Fibroblast of skin of scalp (primary cell): ENCODE measurements at places on chromosomes 12 and 14.

- no peak for DNase-seq
Measured at GRCh38 chr14:75254901-75255584, 23.6 kb upstream of the FOS start.

DNA sequence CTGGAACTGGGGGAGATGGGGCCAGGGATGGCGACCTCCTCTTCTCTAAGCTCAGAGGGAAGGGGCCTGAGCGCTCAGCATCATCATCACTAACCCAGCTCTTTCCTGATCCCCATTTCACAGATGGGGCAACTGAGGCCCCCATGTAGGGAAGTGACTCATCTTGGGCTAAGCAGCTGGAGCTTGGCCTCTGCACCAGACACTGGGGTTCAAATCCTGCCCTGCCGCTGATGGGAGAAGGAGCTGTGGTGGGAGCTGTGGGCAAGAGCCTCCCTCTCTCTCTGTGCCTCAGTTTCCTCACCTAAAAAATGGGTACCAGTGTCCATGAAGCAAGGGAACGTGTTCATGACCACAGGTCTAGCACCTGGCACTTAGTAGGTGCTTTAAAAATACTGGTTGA, 2.6 kb upstream of the TRPV4 start:
- DNase-seq: no peak

DNA sequence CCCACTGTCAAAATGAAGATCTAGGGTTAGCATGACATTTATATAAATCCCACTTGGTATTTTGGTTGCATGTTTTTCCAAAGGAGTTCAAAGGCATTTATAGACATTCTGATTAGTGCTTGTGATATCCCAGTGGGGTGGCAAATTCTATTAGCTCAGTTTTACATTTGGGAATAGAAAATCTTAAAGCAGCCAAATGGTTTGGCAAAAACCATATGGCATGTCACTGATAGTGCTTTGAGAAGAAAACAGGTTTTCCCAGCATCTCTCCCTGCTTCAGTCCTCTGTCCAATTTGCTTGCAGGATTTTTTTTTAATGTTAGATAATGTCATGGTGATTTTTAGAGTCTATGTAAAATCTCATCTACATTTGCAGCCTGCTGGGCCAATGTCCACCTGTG, 225.1 kb upstream of the DIO3 start:
- DNase-seq: no peak

DNA sequence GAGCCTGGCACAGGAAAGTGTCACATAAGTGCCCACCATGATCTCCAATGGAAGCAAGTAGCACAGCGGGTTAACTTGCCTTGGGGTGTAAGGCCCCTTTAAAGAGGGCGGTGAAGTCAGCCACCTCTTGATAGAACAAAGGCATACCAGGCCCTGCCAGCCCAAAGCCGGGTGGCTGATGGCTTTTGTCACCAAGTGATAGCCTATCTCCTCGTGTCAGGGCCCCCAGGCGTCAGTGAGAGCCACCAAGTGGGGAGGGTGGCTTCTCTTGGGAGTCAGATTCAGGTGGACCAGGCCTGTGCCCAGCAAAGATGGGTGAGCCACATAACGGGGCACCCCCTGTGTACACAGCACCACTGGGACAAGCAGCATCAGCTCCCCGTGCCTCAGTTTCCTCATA, 8.3 kb upstream of the MYL2 start:
- DNase-seq: no peak

DNA sequence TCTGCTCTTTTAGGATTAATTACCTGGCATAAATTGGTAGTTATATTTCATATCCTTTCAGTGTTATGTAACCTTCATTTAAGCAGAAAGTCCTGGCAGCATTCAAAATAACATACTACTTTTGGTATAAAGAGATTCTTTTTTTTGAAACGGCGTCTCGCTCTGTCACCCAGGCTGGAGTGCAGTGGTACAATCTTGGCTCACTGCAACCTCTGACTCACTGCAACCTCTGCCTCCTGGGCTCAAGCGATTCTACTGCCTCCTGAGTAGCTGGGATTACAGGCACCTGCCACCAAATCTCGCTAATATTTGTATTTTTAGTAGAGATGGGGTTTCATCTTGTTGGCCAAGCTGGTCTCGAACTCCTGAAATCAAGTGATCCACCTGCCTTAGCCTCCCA, 9.2 kb downstream of the KTN1 start:
- no peak for DNase-seq

DNA sequence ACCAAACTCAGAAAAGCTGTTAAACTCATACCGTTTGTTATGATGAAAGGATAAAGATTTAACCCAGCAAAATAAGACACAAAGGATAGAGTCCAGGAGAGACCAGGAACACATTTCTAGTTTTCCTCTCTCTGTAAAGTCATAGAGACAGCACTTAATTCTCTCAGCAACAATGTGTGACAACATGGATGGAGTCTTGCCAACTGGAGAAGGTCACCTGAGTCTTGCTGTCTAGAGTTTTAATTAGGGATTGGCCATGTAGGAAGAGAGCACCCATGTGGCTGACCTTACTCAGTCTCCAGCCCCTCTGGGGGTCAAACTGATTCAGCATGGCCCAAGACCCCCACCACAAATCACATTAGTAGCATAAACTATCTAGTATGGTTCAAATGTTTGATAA, 151.0 kb upstream of the ATF7IP start:
- no peak for DNase-seq

- no peak for DNase-seq
Measured at GRCh38 chr14:105858676-105859025, 332.3 kb downstream of the TMEM121 start.

DNA sequence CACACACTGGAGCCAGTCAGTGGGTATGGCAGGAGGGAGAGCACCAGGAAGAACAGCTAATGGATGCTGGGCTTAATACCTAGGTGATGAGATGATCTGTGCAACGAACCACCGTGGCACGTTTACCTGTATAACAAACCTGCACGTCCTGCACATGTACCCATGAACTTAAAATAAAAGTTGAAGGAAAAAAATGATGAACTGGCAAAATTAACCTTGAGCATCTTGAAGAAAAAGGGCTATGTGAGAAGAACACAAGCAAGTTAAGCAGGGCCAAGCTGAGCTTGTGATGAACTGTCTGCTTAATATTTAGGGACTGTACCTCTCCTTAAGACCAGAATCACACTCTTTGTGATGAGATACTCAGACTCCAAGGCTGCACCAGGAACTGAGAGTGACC, 70.0 kb downstream of the TTC6 start:
- no peak for DNase-seq

- DNase-seq: no peak
Measured at GRCh38 chr14:68139431-68140075, 320.0 kb downstream of the RAD51B start.

GRCh38 chr14:52663850-52664249, 31.5 kb downstream of the ERO1A start:
- DNase-seq: no peak

GRCh38 chr12:64716371-64716770, 42.8 kb downstream of the GNS start:
- no peak for DNase-seq

- DNase-seq: no peak
Measured at GRCh38 chr12:53603196-53603595, 23.0 kb downstream of the ATF7 start.

GRCh38 chr14:56715938-56716337, 94.3 kb downstream of the OTX2 start:
- no peak for DNase-seq

GRCh38 chr14:76546426-76547221, 170.7 kb downstream of the ESRRB start:
- peak; percentile 7 for DNase-seq

DNA sequence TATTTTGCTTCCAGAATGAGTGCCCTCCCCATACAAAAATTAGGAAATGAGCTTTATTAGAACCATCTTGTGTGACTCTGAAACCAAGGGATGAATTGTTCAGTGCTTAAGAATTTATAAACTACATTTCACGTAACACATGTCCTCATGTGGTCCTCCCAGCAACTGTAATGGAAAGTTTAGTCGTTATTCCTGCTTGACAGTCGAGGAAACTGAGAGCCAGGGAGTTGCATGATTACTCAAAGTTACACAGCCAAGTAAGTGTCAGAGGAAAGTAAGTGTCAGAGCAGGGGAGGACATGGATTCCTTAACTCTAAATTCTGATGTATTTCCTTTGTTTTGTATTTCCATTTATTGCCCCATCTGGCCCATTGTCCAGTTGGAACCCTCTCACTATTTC, 453.9 kb downstream of the FUT8 start:
- peak; percentile 30 for DNase-seq

DNA sequence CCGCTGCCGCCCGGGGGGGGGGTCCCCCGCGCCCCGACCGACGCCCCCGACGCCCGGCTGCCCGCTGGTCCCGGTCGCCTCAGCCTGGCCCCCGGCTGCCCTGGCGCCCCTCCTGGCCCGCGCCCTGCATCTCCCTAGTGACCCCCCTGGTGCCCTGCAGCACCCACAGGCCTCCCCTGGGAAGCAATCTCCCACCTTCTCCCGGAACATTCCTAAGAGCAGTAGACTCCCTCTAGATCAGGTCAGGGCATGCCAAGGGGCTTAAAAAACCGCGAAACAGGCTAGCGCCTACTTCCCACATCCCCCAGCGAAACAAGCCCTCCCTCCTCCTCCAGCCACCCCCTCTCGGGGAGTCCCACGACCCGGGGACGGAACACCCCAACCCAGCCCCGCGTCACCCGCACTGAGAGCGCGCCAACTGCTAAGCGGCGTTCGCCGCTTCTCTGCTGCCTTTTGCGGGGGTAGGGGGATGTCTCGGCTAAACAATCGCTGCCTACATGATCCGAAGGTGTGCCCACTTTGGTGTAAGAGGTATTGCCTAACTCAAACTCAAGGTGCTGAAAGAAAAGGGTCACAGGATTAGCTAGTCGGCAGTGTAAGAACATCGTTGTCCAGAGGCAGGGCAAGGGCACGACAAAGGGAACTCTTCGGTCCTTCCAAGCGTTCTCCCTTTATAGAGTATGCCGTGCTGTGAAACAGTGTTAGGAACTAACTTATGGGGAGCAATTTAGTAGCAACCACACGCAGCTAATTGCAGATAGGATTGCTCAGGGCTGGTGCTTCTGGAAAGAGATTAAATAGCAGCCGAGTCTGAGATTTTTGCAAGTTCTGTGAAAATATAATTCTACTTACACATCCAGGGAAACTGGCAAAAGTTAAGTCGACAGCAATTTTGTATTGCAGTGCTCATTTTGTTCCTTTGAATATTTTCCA, 619 bp upstream of the NTN4 start:
- DNase-seq: peak; percentile 65

DNA sequence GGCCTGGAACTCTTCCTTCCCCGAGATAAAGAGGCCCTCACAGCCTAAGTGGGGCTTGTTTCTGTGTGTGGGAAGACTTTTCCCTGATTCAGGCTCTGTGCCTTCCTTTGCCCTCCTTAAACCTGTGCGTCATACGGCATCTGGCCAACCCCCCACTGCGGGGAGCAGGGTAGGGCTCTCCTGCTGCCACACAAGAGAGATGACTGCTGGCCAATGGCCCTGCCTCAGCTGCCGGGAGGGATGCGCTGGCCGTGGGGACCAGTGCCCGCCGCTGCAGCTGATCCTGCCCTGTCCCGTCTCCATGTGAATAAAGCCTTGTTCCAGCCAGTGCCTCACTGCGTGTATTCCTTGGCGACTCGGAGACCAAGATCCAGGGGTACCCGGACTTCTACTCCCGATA, 42.5 kb upstream of the BEGAIN start:
- no peak for DNase-seq

- DNase-seq: peak; percentile 61
Measured at GRCh38 chr14:92456215-92457015, 57.2 kb upstream of the RIN3 start.

DNA sequence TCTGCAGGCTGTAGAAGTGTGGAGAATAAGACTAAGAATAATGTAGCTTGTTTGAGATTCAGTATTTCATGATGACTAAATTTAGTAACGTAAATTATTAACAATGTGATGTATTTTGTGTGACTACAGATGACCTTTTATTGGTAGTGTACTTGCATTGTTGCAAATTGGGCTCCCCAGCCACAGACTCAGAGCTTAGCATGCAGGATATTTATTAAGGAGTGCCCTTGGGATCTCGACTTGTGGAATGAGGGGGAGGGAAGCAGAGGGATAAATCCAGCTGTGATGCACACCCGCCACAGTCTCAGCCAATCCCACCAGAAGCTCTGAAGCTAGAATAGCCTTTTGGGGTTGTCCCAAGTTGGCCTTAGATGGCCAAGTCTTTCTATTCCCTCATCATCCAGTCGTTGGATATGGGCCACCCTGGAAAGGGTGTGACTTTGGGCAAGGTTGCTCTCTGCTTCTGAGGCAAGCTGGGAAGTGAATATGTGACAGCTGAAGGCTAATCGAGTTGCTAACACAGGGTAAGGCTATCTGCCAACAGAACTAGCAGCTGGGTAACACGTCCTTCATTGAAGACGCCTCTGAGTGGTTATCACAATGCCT, 42.1 kb upstream of the USP44 start:
- DNase-seq: no peak

GRCh38 chr12:3044141-3044630, 33.0 kb upstream of the TSPAN9 start:
- DNase-seq: no peak

DNA sequence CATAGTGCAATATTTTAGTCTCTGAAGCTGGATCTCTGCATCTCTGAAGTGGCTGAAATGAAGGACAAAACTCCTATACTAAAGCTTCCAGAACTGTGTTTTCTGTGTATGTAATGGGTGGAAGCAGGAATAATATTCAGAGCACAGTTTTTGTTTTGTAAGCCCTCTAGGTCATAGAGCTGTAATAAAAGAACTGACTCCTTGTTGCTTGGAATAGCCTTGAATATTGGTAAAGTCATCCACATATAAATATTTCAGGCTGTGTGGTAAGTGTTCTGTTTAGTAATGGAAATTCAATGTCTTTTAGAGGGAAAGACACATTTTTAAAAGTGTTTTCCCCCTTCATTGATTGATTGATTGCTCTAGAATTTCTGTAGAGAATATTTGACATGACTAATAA, 18.2 kb upstream of the AKAP6 start:
- DNase-seq: no peak

DNA sequence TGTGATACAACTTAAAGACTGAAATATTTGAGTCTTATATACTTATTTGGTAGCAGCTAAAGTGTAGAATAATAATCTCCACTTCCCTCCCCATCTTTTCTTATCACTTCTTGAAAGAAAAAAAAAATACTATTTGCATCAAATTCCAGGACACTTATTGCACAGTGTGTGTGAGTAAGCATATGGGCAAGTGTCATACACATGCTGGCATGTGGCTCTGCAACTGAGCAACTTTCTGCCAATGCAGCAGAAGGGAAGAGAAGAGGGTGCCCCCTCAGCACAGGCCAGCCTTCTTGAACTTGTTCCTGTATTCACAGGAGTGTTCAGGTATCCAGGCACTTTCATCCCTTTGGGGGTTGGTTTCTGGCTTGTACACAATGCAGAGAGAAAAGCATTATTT, 145.8 kb downstream of the CPNE8 start:
- DNase-seq: no peak

DNA sequence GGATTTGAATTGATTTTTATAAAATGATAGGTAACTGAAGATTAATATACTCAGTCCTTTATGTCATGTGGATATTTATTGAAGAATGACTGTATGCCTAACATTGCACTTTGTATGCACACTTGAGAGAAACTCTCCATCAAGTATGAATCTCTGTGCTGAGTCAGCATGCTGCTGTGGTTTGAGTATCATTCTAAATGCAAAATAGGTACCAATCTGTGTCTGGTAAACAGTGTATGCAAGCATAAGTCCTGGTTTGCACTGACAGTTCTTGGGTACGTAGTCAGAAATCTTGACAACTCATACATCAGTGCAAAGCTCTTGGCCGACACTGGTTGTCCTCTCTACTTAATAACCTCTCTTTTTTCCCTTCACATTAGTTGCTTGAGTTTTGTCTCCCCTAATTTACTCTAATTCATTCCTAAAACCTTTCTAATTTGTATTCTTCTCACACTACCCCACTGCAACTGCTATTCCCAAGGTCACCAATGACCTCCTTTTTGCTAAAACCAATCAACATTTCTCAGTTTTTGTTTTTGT, 21.8 kb downstream of the MGAT4C start:
- DNase-seq: no peak
